ENCODE measurements at places on chromosomes 1 and 21.

- DNase-seq: no peak
Observed at GRCh38 chr1:54249819-54250435, 50.0 kb downstream of the MRPL37 start.

DNA sequence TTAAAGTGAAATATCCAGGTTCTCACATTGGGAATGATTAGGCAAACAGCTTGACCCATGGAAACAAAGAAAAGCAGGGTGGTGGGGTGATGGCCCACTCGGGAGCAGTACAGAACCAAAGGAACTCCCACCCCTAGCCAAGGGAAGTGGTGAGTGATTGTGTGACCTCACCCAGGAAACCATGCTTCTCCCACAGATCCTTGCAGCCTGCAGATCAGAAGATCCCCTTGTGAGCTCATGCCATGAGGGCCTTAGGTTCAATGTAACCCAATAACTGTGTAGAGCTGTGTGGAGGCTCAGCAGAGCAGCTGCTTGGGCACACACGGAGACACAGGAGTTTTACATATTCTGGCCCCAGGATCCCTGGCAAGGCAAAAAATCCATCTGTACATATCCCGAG, 311.8 kb upstream of the DPYD start:
- DNase-seq: no peak

- DNase-seq: no peak
Observed at GRCh38 chr1:61448914-61449313, 276.0 kb downstream of the TM2D1 start.

- no peak for DNase-seq
Observed at GRCh38 chr1:156490401-156491032, 10.1 kb downstream of the MEF2D start.

All from DMS 273 treated with DMSO at 0.1 percent for 48 hours (cell line).